ENCODE measurements at places on chromosomes 3 and 15.
A peak's percentile ranks its signal among the peaks of the same experiment; 100 is the strongest.

- DNase-seq, result no peak
Measured at GRCh38 chr3:107910713-107911259, 180.0 kb downstream of the CD47 start.

GRCh38 chr3:123028233-123028828 is 768 bp upstream of the SEMA5B start:
- peak; percentile 18 for DNase-seq

GRCh38 chr15:57591822-57592367 is at the start of gene MYZAP:
Gene MYZAP, plus strand, starts transcription at chr15:57591904. Its CDS starts 131 bp downstream, at chr15:57592035.
- peak; percentile 74 for DNase-seq

GRCh38 chr3:76908156-76908555 is 131.7 kb upstream of the ROBO2 start:
- no peak for DNase-seq

DNA sequence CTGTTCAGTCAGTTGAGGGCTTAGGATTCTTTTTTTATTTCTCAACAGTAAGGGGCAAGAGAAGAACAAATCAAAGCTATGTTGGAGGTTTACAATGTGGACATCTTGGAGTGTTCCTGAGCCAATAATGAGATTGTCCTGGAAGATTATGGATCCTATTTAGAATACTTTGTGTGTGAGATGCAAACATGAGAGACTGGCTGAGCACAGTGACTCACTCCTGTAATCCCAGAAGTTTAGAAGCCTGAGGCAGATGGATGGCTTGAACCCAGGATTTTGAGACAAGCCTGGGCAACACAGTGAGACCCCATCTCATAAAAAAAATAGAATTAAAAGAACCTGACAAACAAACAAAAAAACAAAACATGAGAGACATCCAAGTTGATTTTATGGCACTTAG is 351.6 kb downstream of the GAP43 start:
- no peak for DNase-seq

DNA sequence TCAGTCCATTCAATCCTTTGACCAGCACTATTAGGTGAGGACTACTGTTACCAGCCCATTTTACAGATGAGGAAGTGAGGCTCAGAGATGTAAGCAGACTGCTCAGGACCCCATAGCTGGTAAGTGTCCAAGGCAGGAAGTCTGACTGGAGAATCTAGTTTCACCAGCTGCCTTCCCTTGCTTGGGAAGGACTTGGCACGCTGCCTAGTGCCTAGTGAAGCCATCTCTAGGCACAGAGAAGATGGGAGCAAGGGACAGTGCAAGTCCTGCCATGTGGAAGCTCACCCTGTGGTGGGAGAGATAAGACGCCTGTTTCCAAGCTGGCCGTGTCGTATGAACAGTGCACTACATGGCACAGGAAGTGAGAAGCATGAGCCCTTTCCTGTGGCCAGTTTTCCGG is 111.8 kb upstream of the TMC3 start:
- DNase-seq, result no peak

GRCh38 chr3:190512666-190513065 is 1.2 kb upstream of the IL1RAP start:
- DNase-seq, result peak; percentile 12

DNA sequence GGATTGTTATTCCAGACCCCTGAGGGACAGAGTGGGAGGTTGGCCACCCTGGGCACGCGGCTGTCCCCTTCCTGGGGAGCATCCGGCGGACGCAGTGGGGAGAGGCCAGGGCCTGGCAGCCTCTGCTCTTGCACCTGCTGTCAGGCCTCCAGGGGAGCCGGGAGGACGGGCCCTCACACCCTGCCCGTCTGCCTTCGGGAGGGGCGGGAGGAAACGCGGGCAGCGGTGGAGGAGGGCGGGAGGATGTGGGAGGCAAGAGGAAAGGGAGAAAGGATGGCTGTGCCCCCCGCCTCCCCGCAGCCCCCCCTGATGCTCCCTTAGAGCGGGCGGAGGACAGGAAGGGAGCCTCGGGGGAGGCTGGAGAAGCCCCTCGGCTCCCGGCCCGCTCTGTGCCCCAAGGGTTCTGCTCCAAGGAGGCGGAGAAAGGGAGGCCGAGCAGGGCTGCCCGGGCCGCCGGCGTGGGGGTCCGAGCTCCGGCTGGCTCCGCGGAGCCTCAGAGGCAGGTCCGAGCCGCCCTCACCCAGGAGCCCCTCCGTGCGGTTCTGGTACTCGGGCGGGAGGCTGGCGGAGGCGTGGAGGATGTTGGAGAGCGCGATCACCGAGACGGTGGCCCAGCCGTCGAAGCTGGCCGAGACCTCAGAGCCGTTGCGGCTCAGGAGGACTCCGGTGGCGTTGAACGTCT is 40.9 kb downstream of the MUC20 start:
- no peak for DNase-seq

DNA sequence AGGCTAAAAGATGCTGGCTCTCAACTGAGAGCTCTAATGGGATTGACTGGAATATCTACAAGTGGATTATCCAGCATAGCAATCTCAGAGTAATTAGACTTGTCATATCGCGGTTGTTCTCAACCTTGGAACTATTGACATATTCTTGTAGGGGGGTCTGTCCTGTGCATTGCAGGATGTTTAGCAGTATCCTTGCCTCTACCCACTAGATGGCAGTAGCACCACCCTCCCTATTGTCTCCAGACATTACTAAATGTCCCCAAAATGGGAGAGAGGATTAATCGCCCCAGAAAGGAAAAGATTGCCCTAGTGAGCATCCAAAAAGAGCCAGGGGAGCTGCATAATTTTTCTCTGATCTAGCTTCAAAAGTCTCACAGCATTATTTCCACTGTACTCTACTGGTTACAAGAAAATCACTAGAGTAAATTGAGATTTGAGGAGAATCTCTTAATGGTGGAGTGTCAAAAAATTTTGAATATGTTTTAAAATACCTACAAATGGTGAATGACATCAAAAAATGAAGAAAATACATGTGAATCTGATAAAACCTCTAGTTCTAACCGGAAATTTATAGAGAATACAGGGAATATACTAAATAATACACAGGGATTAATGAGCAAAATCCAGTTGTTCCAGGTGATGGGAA is 388.2 kb upstream of the AGTR1 start:
- DNase-seq, result no peak

- no peak for DNase-seq
Measured at GRCh38 chr3:155382396-155383042, 89.0 kb upstream of the STRIT1 start.

- DNase-seq, result no peak
Measured at GRCh38 chr3:126439346-126439967, 36.2 kb downstream of the ZXDC start.

DNA sequence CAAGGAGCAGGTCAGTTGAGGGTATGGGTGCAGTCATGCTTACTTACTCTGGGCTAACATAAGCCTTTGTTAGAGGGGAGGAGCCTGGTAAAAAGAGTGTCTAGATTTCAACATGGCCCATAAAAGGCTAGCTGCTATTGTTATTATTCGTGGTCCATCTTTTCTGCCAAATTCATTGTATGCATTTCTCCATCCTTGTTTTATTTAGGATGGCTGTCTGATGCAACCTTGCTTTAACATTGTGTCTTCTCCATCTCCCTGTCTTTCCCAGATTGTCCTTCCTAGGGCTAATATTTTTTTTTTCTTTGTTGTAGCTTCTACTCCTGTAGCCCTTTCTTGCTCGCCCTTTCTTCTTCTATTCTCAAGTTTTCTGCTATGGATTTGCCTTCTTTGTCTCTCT is 12.6 kb downstream of the RBMS3 start:
- DNase-seq, result no peak

GRCh38 chr3:72891053-72891855 is 3.4 kb downstream of the GXYLT2 start:
- no peak for DNase-seq

DNA sequence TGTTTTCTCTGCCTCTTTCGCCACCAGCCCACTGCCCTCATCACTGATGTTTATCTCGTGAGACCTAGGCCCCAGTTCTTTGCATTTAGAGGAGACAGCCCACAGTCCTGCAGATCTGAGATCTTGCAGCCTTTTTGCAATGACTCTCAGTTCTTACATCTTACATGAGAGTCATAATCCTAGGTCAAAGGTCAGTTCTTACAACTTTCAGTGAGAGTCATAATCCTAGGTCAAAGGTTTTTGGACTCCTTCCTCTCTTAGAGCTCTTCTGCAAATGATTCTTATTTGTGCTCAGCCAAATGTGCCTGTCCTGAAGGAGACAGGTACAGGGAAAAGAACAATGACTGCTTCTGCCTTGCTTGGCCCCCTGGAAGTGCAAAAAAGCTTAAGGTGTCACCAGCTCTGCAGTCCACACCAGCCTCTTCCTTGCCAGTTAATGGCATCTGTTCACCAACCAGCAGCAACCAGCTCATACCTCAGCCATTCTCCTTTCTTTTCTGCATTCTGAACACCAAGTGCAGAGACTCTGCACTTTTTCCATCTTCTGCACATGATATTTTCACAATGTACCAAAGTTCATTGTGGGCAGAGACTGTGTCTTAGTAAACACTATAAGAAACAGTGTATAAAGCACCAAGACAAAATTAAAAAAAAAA is 67.1 kb downstream of the ABHD5 start:
- DNase-seq, result no peak

DNA sequence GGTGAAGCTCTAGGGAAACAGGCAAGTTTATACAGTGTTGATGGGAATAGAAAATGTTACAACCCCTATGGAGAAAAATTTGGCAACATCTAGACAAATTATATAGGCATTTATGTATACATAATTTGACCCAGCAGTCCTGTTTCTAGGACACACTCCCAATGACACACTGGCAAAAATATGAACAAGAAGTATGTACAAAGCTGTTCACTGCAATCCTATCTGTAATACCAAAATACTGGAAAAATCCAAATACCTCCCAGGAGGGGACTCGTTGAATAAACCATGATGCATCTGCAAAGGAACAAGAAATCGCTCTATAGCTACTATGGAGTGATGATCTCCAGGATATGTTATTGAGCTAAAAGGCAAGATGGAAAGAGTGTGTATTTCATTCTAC is 8.5 kb downstream of the BFSP2 start:
- DNase-seq, result no peak

DNA sequence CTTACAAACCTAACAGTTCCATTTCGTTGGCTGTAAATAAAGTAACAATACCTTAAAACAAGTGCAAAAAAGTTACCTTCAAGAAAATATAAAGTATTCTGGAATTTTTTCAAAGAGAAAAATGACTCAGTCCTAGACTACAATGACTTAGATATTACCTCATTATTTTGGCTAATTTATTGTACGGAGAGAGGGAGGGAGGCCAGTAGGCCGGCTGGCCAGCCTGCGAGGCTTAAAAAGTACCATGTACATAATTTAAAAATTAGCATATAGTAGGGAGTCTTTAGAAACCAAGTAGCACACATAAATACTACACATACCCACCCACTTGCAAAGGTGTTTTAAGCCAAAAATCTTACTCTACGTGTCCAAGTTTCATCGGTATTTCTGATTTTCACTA is 41.9 kb upstream of the MAP4 start:
- DNase-seq, result no peak

- DNase-seq, result no peak
Measured at GRCh38 chr3:97896547-97896946, 74.7 kb downstream of the CRYBG3 start.

DNA sequence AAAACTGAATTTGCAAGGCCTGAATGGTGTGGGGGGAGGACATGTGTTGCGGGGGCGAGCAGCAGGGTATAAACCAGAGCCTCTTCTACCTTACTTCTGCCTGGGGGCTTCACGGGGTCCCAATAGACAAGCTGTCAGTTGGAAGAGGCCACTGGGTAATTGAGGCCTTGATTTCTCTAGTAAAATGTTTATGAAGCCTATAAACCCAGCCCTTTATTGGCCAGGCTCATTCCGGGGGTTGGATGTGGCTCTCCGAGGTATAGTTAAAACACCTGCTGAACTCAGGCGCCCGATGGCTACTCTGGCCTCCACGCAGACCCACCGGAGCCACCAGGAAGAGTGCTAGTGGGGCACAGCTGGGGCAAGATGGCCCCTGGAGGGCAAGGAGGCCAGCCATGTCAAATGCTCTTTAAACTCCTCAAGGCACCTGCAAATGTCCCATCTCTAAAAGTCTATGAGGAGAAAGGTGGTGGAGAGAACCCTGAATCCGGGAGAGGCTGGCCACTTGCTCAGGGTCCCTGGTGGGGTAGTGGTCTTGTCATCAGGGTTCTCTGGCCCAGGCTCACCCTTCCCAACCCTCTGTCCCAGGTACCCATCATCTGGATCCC is 34.3 kb downstream of the IGDCC3 start:
- no peak for DNase-seq

- DNase-seq, result no peak
Measured at GRCh38 chr3:2735392-2735894, 374.7 kb downstream of the IL5RA start.

GRCh38 chr15:51907136-51907862 is 64.3 kb downstream of the LEO1 start:
- DNase-seq, result no peak

- no peak for DNase-seq
Measured at GRCh38 chr3:47636225-47636624, 57.6 kb upstream of the CSPG5 start.

GRCh38 chr3:168275662-168276061 is 179.9 kb upstream of the GOLIM4 start:
- no peak for DNase-seq

DNA sequence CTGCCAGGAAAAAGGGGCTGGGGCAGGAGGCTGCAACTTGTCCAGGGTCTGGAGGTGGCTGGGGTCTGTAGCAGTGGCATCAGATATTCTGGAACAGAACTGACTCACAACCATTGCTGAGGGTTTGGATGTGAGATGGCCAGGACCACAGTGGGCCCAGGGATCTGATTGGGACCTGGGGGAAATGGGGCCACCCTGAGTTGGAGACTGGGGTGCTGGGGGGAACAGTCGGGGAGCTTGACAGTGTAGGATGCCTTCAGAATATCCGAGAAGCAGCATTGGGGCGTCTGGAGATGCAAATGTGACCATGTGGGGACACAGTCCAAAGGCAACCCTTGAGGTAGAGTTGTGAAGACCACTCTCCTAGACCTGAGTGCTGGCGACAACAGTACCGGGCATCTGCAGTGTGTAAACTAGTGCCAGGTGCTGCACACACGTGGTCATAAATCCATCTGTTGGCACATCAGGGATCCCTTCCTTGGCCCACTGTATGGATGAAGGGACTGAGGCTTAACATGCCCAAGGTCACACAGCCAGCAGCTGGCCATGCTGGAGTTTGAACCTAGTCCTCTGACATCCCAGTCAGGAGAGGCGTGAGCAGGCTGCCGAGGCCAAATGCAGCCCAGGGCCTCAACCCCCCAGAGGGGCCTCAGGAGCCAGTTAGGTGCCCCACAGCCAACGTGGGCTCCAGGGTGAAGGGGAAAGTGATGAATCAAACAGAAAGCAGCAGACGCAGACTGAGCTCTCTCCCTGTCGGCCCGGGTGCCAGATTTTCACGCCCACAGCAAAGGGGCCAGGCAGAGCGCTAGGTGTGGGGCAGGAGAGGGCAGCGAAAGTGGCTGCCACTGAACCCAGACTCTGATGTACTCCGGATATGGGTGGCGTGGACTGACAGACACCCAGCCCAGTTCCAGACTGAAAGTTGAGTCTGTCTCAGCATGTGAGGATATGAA is 18.8 kb downstream of the HEMK1 start:
- peak; percentile 65 for DNase-seq

GRCh38 chr15:55630858-55631257 is 42.7 kb upstream of the PYGO1 start:
- no peak for DNase-seq

GRCh38 chr15:31499953-31500765 is 173.5 kb downstream of the KLF13 start:
- no peak for DNase-seq
